ENCODE measurements at places on chromosomes 7 and 10.

DNA sequence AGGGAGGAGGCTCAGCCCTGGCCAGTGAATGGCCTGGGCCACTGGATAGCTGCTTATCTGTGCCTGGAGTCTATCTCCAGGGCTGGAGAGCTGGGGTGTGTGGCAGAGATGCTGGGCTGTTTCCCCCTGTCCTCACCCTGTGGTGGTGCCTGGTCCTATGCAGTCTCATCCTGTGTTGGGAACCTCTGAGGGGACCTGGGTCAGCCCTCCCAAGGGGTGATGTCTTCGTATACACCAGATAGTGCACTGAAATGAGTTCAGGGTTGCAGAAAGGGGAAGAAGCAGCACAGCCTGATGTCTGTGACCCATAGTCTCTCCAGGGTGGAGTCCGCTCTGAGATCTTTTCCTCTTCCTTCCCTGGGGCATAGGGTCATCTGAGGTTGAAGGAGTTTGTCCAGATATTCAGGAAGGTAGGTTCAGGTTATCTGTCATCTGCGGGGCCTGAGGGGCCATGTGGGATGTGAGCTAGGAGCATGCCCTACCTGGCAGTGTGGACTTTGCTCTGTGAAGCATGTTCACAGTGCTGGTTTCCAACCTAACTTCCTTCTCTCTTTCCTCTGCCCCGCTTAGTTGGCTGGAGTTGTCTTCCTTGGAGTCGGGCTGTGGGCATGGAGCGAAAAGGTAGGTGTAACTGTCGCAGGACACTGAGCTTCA is 33.4 kb upstream of the SH2D4B start:
- no peak for DNase-seq

GRCh38 chr7:122006687-122007086 is 133.7 kb downstream of the PTPRZ1 start:
- DNase-seq, result no peak

- no peak for DNase-seq
These were observed 119.0 kb upstream of the CACUL1 start for GRCh38 chr10:118873738-118874105.

DNA sequence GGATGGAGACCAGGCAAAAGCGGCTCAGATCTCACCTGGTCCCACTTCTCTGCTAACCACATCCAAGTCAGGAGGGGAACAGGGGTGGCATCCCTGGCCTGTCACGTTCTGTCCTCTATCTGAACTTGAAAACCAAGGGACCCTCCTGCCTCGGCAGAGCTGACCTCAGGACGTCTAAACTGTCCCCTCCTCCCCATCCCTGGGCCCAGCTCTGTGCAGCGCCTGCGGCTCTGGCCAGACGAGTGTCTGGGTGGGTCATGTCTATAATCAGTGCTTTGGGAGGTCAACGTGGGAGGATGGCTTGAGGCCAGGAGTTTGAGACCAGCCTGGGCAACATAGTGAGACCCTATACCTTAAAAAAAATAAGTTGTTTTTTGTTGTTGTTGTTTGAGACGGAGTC is 70.0 kb upstream of the ZNF479 start:
- no peak for DNase-seq

GRCh38 chr10:5293691-5294550 is 70.8 kb upstream of the UCN3 start:
- peak; percentile 93 for DNase-seq

- DNase-seq, result no peak
These were observed 2.7 kb upstream of the ZNF786 start for GRCh38 chr7:149093228-149093627.

GRCh38 chr10:56624082-56624481 is 263.0 kb upstream of the ZWINT start:
- no peak for DNase-seq

- DNase-seq, result no peak
These were observed 3.1 kb upstream of the TMEM26 start for GRCh38 chr10:61456095-61456789.

- no peak for DNase-seq
These were observed 104.2 kb upstream of the CDCA7L start for GRCh38 chr7:22049766-22050500.

GRCh38 chr10:10421071-10421470 is 596.6 kb upstream of the CELF2 start:
- no peak for DNase-seq

GRCh38 chr7:138481447-138482380 is 21.7 kb downstream of the TRIM24 start:
- DNase-seq, result no peak

DNA sequence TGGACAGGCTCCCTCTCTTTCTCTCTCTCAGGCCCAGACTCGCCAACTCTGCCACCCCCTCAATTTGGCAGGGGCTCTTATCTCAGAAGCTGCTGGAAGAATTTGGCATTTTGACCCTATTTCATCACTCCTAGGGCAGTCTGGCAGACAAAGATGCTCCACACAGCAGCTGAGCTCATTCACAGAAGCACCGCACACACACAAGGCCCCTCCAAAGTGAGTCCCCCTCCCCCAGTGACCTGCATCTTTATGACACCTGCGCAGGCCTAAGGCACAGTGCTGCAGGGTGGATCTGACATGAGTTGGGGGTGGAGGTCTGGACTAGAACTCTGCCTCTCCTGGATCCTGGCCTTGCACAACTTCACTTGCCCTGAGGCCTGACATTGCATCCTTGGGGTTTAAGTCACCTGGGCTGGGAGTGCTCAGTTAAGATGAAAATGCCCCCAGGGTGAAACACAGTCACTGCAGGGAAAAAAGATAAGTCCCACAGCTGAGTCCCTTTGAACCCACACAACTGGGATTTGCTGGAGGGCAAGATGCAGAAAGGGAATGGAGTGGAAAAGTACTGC is 41.1 kb upstream of the DUSP5 start:
- no peak for DNase-seq

GRCh38 chr7:94050046-94050445 is 45.9 kb upstream of the BET1 start:
- DNase-seq, result no peak

- no peak for DNase-seq
These were observed 86.0 kb upstream of the NOBOX start for GRCh38 chr7:144489504-144489903.

DNA sequence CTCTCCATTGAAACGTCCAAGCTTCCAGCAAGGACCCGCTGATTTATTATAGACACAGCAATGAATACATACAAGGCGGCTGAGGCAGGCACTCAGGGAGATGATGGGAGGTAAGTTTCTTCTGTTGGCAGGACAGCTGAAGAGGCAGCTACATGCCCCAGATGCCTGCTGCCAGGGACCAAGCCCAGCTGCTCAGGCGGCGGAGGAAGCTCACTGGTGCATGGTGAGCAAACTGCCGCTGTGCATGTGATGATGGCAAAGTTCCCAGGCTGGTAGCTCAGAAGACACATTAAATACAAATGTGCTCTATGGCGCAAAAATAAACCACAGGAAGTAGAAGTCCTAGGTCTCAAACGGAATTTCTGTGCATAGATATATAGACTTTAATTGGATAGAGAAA is 2.3 kb downstream of the DNTT start:
- DNase-seq, result no peak

DNA sequence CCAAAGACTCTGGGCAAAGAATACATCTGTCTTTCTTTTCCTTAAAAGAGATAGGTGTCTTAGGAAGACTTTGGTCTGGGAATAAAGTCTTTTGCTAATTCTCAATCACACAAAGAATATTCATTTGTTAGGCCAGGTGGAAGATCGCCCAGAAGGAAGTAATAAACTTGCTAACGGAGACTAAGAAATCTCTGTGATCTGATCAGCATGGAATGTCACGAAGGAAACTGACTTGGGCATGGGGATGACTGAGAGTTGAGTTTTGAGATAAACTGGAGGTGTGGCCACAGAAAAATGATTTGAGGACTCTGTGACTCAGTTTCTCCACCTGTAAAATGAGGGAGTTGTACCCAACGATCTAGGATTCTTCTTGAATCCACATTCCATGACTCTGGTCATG is 161.1 kb upstream of the SVIL start:
- DNase-seq, result no peak

- DNase-seq, result no peak
These were observed 718.6 kb downstream of the SORCS3 start for GRCh38 chr10:105359708-105360107.

GRCh38 chr10:99560277-99561126 is 27.8 kb downstream of the NKX2-3 start:
- peak; percentile 82 for DNase-seq

- DNase-seq, result no peak
These were observed 32.1 kb downstream of the RBAK start for GRCh38 chr7:5077740-5078139.

DNA sequence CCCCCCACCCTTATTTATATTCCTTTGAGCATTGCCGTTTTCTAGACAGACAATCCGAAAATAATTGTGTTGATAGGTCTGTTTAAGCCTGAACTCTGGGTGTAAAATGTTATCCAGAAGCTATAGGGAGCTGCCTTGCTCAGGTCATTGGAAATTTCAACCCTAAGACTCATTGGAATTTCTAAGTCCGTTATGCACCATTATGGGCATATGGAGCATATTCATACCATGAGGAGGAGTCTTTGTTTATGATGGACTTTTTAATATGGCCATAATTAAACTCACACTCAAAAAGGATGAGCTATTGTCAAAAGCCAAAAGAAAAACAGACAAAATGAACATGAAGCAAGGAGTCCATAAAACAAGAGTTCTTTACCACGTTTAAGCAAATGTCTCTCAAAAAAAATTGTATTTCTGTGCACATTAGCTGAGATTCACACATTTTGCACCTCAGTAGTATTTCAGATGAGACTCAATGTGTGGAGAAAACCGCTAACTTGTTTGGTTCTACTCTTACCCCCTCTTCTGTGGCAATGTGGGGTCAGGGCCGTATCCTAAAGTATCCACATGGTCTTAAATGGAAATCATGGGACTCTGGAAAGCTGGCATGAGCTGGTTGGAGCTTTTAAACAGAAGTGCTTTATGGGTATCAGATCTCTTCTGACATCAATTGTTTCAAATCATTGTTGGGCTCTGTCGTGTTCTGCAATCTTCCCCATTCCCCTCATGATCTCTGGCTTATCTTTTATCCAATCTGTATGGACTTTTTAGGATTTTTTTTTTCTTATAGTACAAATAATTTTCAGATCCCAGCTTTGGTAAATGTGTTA is 60.5 kb downstream of the PODXL start:
- peak; percentile 43 for DNase-seq
